Vagina (tissue), 2 donors: ENCODE measurements at places on chromosomes 7 and 10. TPM values are rescaled to one million over a fixed set of nuclear protein-coding genes. Genes with fewer than 3 reads are reported as not detected.

DNA sequence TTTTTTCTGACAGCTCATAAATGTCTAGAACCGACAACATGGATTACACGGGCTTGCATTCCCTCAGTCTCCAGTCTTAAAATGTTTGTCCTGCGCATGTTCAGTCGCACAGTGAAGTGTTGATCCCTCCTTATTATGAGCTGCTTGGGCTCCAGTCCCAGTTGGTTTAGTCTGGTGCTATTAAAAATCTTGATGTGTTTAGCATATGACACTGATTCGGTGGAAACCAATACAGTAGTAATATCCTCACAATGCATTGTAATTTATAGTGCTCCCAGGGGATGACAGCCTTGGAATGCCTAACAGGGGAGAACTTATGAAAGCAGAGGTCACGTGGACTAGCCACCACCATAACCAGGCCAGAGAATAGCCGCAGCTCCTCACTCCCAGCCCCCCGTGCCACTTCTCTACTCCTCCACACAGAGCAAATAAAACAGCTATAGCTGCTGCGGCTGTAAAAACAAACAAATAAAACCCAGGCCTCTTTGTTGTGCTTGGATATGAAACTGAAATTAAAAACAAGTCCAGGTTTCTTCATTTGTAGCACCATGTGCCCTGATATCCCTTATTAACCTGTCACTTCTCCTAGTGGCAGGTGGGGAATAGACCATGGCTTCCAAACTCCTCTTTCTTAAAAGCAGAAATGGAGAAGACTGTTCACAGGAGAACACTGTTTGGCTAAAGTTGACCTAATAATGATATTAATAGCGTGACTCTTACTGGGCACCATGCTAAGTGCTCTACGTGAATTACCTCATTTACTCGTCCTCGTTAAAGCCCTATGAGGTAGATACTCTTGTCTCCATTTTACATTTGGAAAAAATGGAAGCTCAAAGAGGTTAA is 7.7 kb downstream of the DPCD start:
- no peak for DNase-seq
- no peaks in the 10 kb centered on the region for H3K27me3 ChIP-seq
- H3K4me1 ChIP-seq, result no peaks in the 10 kb centered on the region
- H3K4me3 ChIP-seq, result no peak overlapping the region

DNA sequence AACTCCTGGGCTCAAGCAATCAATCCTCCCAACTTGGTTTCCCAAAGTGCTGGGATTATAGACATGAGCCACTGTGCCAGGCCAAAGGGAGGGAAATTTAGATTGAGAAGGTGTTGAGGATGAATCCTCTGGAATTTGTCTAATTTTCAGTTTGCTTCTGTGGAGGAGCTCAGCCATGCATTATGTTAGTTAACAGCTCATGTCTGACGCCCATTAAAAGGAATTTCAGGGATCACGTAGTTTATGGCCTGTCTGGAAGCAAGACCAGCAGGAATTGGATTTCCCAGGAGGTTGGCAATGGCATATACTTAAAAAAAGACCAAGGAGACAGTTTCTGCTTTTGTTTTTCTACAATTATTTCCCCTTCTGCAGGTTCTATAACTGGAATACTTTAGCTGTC is 165.7 kb downstream of the OTUD1 start:
- no peak overlapping the region for H3K4me3 ChIP-seq
- H3K4me1 ChIP-seq, result no peaks in the 10 kb centered on the region
- no peak overlapping the region for H3K27ac ChIP-seq
- H3K27me3 ChIP-seq, result no peaks in the 10 kb centered on the region

- no peak overlapping the region for H3K4me3 ChIP-seq
- DNase-seq, result no peak
- no peaks in the 10 kb centered on the region for H3K4me1 ChIP-seq
- no peaks in the 10 kb centered on the region for H3K36me3 ChIP-seq
- H3K27me3 ChIP-seq, result no peaks in the 10 kb centered on the region
- peak overlapping the region; percentile 4 for H3K27ac ChIP-seq
These were observed 18.5 kb upstream of the SERPINE1 start for GRCh38 chr7:101108330-101108857.

DNA sequence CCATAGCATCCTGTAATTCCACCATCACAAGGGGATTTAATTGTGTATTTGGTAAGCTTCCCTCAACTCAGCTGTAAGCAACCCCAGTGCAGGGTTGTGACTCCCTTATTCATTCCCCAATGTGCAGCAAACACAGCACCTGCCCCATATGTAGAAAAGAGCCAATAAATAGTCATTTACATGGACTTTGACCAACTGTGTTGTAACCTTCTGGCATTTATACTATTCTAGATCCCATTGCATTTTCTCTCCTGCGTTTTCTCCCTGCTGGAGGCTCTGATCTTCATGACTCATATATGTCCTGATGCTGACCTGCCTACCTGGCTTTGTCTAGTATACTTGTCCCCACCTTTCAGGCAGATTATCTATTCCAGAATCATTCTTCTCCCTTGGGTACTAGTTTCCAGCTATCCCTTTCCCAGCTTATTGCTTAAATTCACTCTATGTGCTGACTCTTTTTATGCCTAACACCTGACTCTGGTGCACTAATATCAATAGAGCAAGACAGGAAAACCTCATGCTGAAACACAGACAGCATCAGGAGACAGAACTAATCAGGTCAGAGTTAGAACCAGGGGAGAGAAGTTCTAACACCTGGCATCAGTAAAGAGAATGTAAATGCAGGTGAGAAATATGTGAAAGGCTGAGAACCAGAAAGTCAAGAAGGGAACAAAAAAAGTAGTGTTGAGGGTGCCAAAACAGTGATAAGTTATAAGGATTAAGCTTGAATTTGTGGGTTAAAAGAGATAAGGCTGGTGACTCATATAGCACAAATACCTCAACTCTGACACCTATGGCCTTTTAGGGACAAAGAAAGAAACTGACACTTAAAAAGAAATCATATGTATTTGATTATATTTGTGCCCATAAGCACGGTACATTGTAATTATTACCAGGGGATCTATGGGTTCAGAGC is 402.7 kb downstream of the IPMK start:
- no peak overlapping the region for H3K4me3 ChIP-seq
- DNase-seq, result no peak
- H3K36me3 ChIP-seq, result no peaks in the 10 kb centered on the region
- no peaks in the 10 kb centered on the region for H3K27me3 ChIP-seq
- no peaks in the 10 kb centered on the region for H3K4me1 ChIP-seq

GRCh38 chr7:128167791-128168666 is 73.0 kb upstream of the LEP start:
- DNase-seq, result no peak
- H3K4me3 ChIP-seq, result peak overlapping the region; percentile 39
- no peaks in the 10 kb centered on the region for H3K36me3 ChIP-seq
- H3K27me3 ChIP-seq, result peaks cover 10% of the 10 kb centered on the region
- H3K27ac ChIP-seq, result no peak overlapping the region
- peaks cover 27% of the 10 kb centered on the region for H3K4me1 ChIP-seq

DNA sequence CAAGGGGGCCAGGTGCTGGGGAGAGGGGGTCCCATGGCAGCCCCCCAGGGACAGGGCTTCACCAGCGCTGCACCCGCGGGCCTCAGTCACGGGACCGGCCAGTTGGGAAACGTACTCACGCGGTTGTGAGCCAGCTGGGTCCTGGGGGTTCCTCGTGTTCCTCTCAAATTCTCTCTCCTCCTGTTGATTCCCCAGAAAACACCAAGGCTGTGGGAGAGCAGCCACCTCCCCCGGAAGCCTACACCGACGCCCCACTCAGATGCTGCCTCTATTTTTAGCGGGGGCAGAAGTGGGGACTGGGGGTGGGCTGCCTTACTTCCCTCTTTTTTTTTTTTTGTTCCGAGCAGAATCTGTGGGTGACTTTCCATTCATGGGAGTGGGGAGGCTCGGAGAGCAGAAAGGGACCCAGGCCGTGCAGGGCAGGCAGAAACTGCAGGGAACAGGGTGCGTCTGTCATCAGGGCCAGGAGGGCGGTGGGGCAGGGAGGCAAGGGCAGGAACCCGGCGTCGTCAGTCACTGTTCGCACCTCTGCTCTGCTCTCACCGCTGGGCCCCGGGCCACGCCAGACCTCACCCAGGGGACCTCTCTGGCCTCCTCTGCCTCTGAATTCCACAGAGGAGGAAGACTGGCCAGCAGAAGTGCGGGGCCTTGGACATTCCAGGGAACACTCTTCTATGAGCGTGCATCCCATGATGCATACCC is 63.1 kb downstream of the CARD11 start:
- DNase-seq, result no peak
- no peak overlapping the region for H3K27ac ChIP-seq
- no peaks in the 10 kb centered on the region for H3K36me3 ChIP-seq
- no peaks in the 10 kb centered on the region for H3K27me3 ChIP-seq

- H3K27ac ChIP-seq, result no peak overlapping the region
- H3K4me1 ChIP-seq, result peaks cover 8% of the 10 kb centered on the region
- H3K4me3 ChIP-seq, result no peak overlapping the region
These were observed 73.8 kb downstream of the OSBPL3 start for GRCh38 chr7:24905996-24906770.

DNA sequence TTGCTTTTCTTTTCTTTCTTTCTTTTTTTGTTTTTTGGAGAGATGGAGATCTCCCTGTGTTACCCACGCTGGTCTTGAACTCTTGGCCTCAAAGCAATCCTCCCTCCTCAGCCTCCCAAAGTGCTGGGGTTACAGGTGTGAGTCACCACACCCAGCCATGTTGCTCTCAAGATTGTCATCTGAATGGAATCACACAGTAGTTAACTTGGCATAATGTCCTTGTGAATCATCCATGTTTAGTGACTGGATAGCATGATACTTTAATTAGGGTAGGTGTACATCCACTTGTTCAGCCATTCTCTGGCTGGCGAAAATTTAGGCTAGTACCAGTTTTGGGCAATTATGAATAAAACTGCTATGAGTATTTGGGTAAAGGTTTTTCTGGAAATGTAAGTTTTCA is 15.4 kb upstream of the GRB10 start:
- H3K27me3 ChIP-seq, result no peaks in the 10 kb centered on the region
- no peak overlapping the region for H3K4me3 ChIP-seq
- no peak overlapping the region for H3K27ac ChIP-seq
- no peaks in the 10 kb centered on the region for H3K36me3 ChIP-seq
- DNase-seq, result no peak

DNA sequence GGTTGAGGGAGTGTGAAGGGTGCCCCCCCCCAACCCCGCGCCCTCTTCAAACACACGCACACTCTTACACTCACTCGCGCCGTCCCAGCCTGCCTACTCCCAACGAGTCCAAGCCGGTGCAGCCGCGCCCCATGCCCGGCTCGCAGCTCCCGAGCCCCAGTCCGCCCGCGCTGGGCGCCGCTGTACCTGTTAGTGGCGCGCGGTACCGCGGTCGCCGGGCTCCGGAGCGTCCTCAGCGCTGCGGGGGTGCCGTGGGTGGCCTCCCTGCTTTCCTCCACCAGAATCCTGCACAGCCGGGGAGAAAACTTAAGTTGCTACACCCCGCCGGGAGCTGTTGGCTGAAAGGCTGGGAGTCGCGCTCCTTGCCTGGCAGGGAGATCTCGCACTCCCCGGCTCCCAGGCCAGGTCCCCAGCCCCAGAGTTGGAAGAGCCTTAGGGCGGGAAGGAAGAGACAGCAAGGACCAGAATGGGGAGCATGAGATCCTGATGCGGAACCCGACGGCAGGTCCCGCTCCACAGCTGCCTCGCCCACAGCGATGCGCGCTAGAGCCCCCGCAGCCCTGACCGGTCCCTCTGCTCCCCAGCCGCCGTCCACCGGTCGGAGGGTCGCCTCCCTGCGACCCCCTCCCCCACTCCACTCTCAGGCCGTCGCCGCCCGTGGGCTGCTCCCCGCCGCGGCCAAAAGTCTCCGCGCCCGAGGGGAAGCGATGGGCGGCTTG is 863 bp downstream of the ST8SIA6 start:
- no peak for DNase-seq
- peak overlapping the region; percentile 20 for H3K27ac ChIP-seq
- peak overlapping the region; percentile 44 for H3K4me3 ChIP-seq
- H3K36me3 ChIP-seq, result no peaks in the 10 kb centered on the region
- peaks cover 7% of the 10 kb centered on the region for H3K27me3 ChIP-seq

DNA sequence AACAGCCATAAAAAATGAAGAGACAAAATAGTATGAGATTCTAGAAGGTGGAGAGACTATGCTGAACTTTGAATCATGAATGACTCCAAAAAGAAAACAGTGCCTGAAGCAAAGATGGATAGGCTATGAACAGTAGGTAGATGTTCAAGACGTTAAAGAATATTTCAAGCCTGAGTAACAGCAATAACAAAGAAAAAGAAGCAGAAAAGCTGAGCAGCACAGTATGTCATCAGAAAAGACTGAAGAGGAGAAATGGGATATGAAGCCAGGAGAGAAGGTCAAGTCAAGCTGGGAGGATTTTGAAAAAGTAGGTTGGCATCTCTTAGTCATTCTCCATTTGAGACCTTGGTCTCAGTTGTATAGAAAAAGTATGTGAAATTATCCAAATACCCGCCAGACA is 484.4 kb downstream of the SORCS1 start:
- DNase-seq, result no peak
- H3K27ac ChIP-seq, result no peak overlapping the region
- no peaks in the 10 kb centered on the region for H3K36me3 ChIP-seq
- H3K27me3 ChIP-seq, result no peaks in the 10 kb centered on the region

- H3K36me3 ChIP-seq, result no peaks in the 10 kb centered on the region
- DNase-seq, result no peak
- H3K27me3 ChIP-seq, result no peaks in the 10 kb centered on the region
These were observed 124.8 kb upstream of the LSM8 start for GRCh38 chr7:118059209-118059608.

GRCh38 chr7:121961089-121961867 is 88.3 kb downstream of the PTPRZ1 start:
- H3K27ac ChIP-seq, result no peak overlapping the region
- DNase-seq, result no peak
- no peaks in the 10 kb centered on the region for H3K4me1 ChIP-seq

ACBD7 gene
- total RNA-seq, result not detected

DNA sequence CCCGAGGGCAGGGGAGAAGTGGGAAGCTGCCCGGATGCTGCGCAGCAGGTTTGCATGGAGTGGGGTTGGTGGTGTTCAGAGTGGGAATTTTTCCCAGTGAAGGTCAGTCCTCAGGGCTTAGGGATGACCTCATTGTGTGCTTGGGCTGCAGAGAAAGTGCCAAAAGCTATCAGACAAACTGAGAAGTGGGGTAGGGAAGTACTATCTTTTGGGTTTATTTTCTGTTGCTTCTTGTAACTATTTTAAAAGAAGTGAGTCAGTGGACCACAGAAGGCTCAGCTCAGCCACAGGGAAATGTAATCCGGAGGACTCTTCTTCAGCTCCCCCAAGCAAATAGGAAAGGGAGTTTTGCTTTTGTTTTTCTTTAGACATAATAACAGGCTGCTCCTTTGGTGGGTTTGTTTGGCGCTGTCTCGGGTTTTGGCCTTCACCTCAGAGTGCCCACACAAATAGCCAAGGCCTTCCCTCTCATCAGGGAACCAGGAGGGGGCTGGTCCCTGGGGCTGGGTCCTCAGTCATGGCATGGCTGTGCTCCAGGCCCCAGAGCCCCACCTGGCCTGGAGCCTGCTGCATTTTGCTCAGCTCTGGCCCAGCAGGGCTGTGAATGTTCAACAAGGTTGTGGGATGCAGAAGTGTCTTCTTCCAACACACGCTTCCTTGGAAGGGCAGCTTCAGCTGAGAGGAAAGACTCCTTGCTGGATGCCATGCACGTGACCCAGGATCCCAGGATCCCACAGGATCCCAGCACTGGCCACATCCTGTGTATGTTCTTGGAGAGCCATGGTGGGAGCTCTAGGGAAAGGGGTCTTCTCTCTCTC is 5.4 kb upstream of the FAM170B start:
- no peaks in the 10 kb centered on the region for H3K36me3 ChIP-seq
- H3K27ac ChIP-seq, result peak overlapping the region; percentile 81
- no peaks in the 10 kb centered on the region for H3K27me3 ChIP-seq
- no peak overlapping the region for H3K4me3 ChIP-seq
